ENCODE measurements at places on chromosomes 3 and 15.

DNA sequence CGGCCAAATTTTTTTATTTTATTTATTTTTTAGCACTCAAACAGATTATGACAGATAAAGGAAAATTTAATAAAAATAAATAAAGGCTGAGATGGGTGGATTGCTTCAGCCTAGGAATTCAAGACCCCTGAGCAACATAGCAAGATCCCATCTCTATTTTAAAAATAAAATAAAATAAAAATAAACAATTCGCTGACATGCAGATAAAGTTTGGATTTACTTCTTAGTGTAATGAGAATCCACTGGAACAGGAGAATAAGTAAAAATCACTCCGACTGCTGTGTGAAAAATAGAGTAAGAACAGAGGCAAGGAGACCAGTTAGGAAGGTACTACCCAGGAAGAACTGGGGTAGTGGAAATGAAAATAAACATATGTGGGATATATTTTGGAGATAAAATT is 5.6 kb downstream of the PIK3CB start:
- no peaks in the 10 kb centered on the region for H3K27me3 ChIP-seq
- H3K36me3 ChIP-seq = peaks cover 20% of the 10 kb centered on the region
- DNase-seq = no peak
- H3K4me1 ChIP-seq = peaks cover 33% of the 10 kb centered on the region
- no peak overlapping the region for H3K4me3 ChIP-seq

- no peak overlapping the region for H3K27ac ChIP-seq
- H3K27me3 ChIP-seq = no peaks in the 10 kb centered on the region
- DNase-seq = no peak
Observed at GRCh38 chr3:38108649-38109579, 28.0 kb downstream of the ACAA1 start.

GRCh38 chr15:71093054-71094024 is 21.9 kb upstream of the THSD4 start:
- no peak overlapping the region for H3K4me3 ChIP-seq
- no peak for DNase-seq
- H3K27ac ChIP-seq = no peak overlapping the region
- H3K36me3 ChIP-seq = no peaks in the 10 kb centered on the region
- peaks cover 12% of the 10 kb centered on the region for H3K27me3 ChIP-seq

DNA sequence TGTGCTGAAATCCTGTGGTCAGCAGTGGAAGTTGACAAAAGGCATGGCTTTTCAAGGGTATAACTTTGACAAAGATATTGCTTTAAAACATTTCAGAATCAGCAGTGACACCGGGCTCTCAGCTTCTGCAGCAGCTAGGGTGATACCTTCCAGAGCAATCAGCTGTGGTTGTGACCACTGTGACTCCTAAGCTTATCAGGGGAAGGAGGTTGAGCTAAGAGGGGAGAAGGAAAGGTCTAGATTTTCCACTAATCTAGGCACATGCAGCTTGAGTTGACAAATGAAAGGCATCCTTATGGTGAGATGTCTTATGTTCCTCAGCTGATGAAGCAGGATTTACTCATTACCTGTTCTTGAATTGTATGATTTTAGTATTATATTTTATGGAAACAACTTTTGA is 16.3 kb upstream of the LRRFIP2 start:
- no peak overlapping the region for H3K27ac ChIP-seq
- H3K4me3 ChIP-seq = no peak overlapping the region
- no peaks in the 10 kb centered on the region for H3K4me1 ChIP-seq
- no peaks in the 10 kb centered on the region for H3K36me3 ChIP-seq
- DNase-seq = no peak

DNA sequence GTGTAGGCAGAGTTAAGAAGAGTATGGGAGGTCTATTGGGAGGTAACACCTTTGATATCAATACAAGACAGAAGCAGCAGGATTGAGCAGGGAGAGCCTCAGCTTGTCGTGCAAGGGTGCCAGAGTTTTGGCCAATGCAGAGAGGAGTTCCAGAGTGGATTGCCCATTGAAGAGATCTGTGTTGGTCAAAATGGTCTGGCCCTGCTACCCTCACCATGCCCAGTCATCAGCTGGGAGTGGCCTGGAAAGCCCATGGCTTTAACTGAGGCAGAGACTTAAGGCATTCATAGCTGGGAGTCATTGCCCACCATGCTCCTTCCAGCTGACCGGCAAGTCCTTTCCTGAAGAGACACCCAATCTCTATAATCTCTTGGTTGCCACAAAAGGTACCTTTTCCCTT is 271.3 kb downstream of the ABHD5 start:
- H3K27me3 ChIP-seq = peaks cover 16% of the 10 kb centered on the region
- no peak overlapping the region for H3K27ac ChIP-seq
- DNase-seq = no peak

- H3K4me1 ChIP-seq = peaks cover 18% of the 10 kb centered on the region
- H3K27ac ChIP-seq = no peak overlapping the region
- H3K36me3 ChIP-seq = no peaks in the 10 kb centered on the region
- H3K4me3 ChIP-seq = peak overlapping the region; percentile 84
- peaks cover 28% of the 10 kb centered on the region for H3K27me3 ChIP-seq
Observed at GRCh38 chr15:44194323-44195150, 534 bp downstream of the FRMD5 start.

DNA sequence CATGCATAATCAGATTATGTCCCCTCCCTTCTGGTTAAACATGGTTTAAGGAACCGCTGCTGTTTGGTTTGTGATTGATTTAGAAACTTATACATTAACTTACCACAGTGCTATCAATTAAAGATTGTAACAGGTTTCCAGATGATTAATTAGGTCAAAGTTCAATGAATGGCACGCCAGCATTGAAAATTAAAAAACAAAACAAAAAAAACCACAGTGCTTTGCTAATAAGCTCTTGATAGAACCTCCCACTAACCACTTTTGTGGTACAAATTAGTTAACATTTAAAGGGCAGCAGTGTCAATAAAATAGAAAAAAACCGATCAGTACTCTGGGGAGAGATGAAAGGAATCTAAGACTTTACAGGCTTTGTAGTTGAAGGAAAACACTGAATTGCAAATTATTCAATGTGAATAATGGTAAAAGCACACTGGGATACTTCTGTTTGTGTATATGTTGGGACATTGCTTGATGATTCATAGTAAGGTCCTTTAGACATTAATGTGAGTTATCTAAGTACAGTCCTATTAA is 7.6 kb upstream of the C3orf38 start:
- H3K36me3 ChIP-seq = peaks cover 21% of the 10 kb centered on the region
- peaks cover 6% of the 10 kb centered on the region for H3K4me1 ChIP-seq
- DNase-seq = no peak
- peak overlapping the region; percentile 38 for H3K27ac ChIP-seq
- no peak overlapping the region for H3K4me3 ChIP-seq

DNA sequence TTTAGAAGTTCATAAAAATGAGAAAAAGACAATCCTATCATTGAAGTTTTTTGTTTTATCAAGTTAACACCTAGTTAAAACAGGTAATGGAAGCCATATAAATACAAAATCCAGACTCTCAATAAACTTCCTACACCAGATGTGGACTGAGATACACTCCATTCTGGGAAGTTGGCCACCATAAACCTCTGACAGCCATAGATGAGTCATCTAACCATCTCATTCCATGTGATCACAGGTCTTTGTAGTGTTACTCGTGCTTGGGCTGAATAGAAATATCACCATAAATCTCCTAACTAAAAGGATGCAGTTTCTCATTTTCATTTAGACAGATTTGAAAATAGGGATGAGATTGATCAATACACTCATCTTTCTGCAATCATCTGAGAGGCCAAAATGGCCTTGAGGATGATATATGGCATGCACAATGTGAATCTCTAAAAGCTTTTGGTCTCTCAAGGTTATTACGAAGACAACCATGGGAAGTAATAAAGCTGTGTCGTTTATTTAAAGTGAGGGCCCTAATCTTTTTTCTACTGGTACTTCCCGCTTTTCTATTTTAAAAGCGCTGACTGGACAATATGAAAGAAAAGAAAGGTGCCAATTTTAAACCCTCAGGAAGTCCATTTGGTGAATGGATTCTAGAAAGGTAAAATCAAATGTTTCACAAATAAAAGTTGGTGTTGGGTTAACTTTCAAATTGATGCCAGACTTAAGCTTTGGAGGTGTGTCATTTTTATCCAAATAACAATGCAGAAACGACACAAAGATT is 155.5 kb downstream of the POLR2M start:
- no peak for DNase-seq
- H3K27ac ChIP-seq = no peak overlapping the region
- no peak overlapping the region for H3K4me3 ChIP-seq
- H3K4me1 ChIP-seq = peaks cover 3% of the 10 kb centered on the region

GRCh38 chr3:9080163-9080562 is 116.9 kb upstream of the RAD18 start:
- H3K4me3 ChIP-seq = no peak overlapping the region
- peaks cover 8% of the 10 kb centered on the region for H3K4me1 ChIP-seq
- H3K27ac ChIP-seq = no peak overlapping the region

DNA sequence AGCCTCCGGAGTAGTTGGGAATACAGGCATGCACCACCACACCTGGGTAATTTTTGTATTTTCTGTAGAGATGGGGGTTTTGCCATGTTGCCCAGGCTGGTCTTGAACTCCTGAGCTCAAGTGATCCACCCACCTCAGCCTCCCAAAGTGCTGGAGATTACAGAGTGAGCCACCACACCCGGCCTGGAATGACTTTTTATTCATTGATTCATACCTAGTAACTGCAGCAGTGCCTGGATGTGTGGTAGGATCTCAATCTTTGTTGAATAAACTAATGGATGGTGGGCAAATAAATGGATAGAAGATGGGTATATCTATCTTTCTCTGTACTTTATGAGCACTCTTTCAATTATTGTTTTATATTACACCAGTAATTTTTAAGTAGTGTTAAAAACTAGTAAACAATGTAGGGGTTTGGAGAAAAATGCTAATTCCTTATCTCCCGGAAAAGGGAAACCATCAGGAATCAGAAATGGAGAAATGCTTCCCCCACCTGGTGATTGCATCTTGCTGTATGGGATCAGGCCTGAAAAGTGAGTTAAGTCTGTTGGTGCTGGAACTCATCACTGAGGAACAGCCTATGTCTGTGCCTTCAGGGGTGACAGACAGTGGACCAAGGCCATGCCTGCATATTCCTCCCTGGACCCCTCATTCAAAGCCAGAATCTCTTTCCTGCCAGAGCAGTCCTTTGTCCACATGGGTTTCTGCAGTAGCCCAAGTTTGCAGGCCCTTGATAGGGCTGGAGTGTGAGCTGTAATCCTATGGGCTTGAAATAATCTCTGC is 161.0 kb upstream of the CTDSPL start:
- no peaks in the 10 kb centered on the region for H3K4me1 ChIP-seq
- no peak overlapping the region for H3K4me3 ChIP-seq
- DNase-seq = no peak
- no peak overlapping the region for H3K27ac ChIP-seq

- H3K27ac ChIP-seq = no peak overlapping the region
- H3K4me1 ChIP-seq = peaks cover 6% of the 10 kb centered on the region
- DNase-seq = peak; percentile 55
- H3K4me3 ChIP-seq = no peak overlapping the region
Observed at GRCh38 chr3:152474585-152474984, 205.9 kb downstream of the MBNL1 start.

DNA sequence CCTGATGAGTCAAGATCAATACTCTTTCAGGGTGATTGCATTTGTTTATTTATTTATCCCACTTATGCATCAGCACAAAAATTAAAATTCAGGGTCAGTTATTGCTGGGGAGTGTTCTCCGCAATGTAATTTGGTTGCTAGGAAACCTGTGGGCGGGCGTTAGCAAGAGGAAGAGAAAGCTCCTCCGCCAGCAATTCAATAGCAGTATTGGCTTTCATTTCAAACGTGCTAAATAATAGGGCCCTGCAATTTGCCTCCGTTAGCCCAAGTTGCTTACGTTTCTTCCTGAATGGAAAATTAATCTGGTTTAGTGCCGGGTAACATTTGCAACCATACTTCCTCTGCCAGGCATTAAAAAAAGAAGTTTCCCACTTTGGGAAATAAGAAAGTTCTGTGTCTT is 35.5 kb upstream of the PLCL2 start:
- peak; percentile 82 for DNase-seq
- H3K27me3 ChIP-seq = no peaks in the 10 kb centered on the region
- peaks cover 37% of the 10 kb centered on the region for H3K4me1 ChIP-seq

DNA sequence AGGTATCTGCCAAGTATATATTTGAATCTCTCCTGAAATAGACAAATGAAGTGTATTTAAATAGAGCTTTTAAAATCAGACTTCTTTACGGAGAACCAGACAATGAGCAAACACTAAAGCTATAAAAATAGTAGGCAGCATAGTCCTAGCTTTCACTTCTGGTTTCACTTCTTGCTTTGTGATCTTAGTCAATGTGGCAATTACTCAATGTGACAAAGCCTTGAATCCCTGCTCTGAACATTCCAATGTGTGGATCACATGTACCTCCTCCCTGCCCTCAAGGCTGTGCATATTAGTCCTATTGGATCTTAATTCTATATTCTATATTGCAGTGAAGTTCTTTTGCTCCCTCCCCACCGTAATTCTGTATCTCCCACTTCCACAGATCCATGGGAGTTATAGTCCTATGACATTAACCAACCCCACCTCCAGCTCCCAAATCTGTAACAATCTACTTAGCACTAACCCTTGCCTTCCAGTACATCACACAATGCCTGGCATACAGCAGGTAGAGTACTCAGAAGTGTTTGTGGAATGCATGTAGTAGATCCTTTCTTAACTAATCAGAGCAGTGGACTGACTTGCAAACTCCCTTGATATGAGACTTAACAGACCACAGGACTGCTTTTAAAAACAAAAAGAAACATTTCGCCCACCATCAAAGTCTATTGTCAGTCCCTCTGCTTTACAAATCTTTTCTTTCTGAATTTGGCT is 24.3 kb upstream of the CP start:
- no peak for DNase-seq
- no peak overlapping the region for H3K27ac ChIP-seq
- peaks cover 21% of the 10 kb centered on the region for H3K4me1 ChIP-seq
- H3K27me3 ChIP-seq = no peaks in the 10 kb centered on the region

- peaks cover under 1% of the 10 kb centered on the region for H3K4me1 ChIP-seq
- H3K36me3 ChIP-seq = no peaks in the 10 kb centered on the region
- no peak for DNase-seq
- H3K27ac ChIP-seq = no peak overlapping the region
- no peak overlapping the region for H3K4me3 ChIP-seq
Observed at GRCh38 chr3:195009616-195010015, 261.3 kb downstream of the XXYLT1 start.

DNA sequence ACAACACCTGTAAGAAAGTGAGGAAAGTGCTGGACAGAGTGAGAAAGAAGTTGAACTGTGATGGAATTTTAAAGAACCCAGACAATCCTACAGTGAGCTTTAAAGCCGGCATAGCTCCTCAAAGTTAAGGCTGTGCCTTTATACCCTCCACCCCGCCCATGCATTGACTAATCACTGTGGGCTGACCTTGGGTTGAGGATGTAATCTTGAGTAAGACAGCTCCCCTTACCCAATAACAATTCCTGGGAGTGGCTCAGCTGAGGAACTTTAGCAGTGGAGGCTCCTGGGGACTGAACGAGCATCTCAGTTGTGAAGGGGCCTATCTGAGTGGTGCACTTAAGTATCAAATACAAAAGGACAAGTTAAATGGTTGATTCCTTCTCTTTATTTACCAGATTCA is 35.7 kb upstream of the ZNF770 start:
- H3K27ac ChIP-seq = no peak overlapping the region
- H3K36me3 ChIP-seq = no peaks in the 10 kb centered on the region
- H3K4me1 ChIP-seq = peaks cover 3% of the 10 kb centered on the region
- peaks cover 1% of the 10 kb centered on the region for H3K27me3 ChIP-seq
- DNase-seq = no peak

GRCh38 chr3:42102571-42102970 is 11.4 kb downstream of the TRAK1 start:
- H3K27me3 ChIP-seq = no peaks in the 10 kb centered on the region
- H3K4me1 ChIP-seq = peaks cover 2% of the 10 kb centered on the region
- no peak overlapping the region for H3K4me3 ChIP-seq
- H3K36me3 ChIP-seq = peaks cover 6% of the 10 kb centered on the region
- no peak overlapping the region for H3K27ac ChIP-seq

All from activated naive CD4-positive, alpha-beta T cell treated with anti-CD3 and anti-CD28 coated beads for 36 hours (primary cell).